ENCODE measurements at places on chromosomes 1 and 21.

- no peak for DNase-seq
These were observed 5.5 kb upstream of the LGALS8 start for GRCh38 chr1:236518322-236518721.

DNA sequence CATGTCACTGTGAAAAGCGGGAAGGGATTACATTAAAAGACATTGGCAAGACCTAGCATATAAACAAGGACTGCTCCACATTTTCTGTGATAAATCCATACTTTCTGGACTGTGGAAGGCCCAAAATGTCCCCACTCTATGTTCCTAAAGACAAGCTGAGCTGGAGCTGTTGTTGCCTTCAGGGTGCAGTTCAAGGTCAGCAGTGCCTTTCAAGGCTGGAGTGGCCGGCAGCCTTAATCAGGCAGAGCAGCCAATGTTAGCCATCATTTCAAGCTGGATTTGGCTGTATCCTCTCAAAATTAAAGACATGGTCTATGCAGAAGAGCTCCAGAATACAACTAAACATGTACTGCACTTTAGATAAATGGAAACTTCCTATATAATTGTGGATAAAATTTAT is 70.4 kb upstream of the ADAM30 start:
- no peak for DNase-seq

DNA sequence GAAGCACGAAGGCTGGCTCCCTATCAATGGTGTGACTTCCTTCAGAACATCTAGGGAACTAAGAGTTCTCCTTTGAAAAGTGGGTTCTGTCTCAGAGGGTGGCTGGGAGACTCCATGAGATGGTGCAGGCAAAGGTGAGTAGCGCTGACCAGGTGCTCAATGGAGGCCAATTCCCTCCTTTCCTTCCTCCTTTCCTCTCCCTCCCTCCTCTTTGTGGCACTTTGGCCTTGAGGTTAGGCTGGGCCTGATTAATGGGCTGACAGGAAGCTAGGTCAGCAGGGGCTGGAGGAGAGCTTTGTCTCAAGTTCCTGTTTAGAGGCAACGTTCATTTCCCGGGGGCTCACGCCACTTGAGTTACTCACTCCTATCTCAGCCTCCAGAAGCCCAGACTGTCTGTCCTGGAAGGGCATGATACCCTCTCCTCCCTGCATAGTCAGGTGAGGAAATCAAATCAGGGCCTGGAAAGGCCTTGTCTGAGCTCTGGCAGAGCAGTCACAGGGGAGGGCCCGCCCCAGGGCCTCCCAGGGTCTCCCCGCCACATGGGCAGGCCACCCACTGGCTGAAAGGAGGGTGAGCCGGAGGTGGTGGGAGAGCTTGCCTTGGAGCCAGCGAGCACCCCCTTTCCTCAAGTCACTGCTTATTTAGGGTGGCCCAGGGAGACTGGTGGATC is 58.4 kb upstream of the SSBP3 start:
- no peak for DNase-seq

DNA sequence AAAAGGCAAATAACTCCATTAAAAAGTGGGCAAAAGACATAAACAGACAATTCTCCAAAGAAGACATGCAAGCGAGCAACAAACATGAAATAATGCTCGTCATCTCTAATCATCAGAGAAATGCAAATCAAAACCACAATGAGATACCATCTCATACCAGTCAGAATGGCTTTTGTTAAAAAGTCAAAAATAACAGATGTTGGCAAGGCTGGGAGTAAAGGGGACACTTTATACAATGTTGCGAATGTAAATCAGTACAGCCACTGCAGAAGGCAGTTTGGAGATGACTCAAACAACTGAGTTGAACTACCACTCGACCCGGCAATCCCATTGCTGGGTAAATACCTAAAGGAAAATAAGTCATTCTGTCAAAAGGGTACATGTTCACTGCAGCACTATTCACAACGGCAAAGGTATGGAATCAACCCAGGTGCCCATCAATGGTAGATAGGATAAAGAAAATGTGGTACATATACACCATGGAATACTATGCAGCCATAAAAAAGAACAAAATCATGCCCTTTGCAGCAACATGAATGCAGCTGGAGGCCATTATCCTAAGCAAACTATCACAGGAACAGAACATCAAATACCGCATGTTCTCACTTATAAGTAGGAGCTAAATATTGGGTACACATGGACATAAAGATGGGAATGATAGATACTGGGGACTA is 25.9 kb downstream of the TSPAN2 start:
- no peak for DNase-seq

DNA sequence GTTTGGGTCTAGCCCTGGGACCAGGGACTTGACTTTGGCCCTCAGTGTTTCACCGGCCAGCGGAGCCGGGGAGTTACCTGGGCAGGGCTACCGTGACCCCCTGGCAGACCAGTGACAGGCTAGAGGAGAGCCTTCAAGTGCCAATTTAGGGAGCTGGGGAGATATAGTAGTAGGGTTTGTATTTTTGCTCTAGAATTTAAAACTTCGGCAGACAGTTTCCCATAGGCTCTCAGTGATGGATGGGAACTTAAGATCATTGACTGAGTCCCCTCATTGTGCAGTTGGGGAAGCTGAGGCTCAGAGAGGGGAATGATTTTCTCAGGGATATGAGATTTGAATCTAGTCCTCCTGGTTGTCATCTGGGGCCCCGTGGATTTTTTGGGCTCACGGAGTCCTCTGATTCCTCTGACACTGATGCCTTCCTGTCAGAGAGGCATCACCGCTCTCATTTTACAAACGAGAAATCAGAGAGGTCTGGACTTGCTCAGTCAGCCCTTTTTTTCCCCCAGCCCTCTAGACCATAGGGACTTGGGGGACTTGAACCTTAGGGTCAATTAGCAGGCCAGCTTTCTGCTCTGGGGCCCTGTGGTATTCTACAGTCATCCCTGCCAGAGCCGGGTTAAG is 58.3 kb upstream of the ACOT11 start:
- no peak for DNase-seq

DNA sequence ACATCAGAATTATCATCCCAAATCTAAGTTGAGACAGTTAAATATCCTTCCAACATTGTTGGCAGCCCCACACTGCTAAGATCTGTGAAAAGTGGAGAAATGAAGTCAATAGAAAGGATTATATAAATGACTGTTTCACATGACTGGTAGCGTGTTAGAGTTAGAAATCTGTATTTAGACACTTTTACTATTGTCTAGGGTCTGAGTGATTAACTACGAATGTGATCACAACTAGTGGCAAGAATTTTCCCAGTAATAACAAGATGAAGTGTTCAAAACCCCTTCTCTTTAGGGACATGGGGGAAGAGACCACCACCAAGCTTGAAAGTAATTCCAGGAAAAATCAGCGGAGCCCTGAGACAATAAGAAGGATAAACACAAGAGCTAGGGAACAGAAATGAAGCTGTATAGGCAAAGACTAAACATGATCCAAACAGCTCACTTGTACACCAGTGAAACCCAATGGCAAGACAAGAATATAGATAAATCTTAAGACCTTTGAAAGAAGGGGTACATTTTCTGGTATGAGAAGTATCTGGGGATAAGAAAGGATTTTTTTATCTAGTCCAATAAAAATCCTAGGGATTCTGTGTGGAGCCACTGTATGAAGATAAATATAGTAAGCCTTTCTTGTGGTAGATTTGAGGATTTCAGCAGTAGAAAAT is 646.6 kb upstream of the USP24 start:
- DNase-seq, result no peak

GRCh38 chr1:204859861-204860267 is 10.8 kb upstream of the NFASC start:
- no peak for DNase-seq

DNA sequence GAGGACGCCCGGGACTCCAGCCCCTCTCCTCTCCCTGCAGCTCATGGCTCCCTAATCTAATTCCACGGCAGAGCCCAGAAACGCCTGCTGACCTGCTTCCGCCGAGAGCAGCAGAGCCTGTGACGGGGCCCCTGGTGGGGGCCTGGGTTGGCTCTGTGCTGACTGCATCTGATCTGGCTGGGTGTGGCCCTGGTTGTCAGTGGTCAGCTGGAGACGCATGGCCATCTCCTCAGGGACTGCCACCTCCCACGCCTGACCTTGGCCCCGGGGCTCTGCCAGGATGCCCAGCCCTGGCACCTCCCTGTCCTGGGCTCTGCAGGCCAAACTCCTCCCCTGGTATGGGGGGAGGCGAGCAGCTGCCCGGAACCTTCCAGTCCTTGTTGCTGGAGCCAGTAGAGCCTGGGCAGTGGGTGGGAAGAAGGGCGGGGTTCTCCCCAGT is 1.1 kb upstream of the PLCH2 start:
- DNase-seq, result no peak

GRCh38 chr1:154502066-154502743 is at the start of the genes SHE and TDRD10:
Gene SHE (minus strand): TSS chr1:154502412. CDS start chr1:154502026, 386 bp downstream.
Gene TDRD10 (plus strand): TSS chr1:154502219. CDS start chr1:154506904, 4,685 bp downstream.
- no peak for DNase-seq

- no peak for DNase-seq
These were observed 19.3 kb upstream of the UMODL1 start for GRCh38 chr21:42051788-42052187.

DNA sequence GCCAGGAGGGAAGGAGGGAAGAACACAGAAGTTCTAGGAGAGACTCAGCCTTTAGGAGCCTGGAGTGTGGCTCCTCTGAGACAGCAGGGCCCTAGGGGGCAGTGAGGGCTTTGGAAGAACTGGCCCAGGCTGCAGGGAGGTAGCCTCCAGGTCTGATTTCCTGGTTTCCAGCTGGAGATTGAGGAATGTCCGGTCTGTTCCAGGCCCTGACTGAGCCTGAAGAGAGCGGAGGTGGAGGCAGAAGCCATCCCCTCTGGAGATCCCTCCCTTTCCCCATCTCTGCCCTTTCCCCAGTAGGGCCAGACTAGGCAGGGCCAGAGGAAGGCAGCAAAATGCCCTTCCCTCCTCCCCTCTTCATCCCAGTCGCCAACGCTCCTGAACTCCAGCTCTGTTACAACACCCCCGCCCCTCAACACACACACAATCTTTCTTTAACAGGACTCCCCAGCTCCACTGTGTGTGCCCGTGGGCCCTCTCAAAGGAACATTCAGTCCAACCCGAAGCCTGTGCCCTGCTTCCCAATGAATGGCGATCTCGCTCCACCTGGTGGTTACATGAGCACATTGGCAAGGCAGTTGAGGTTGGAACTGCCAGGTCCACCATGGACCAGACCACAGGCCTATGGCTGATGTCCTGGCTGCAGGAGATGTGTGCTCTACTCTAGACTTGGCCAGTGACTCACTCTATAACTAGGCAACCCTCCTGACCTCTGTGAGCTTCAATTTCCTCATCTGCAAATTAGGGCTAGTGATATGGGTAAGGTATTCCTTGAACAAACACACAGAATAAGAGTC is 32.0 kb downstream of the MAP7D1 start:
- peak; percentile 83 for DNase-seq

DNA sequence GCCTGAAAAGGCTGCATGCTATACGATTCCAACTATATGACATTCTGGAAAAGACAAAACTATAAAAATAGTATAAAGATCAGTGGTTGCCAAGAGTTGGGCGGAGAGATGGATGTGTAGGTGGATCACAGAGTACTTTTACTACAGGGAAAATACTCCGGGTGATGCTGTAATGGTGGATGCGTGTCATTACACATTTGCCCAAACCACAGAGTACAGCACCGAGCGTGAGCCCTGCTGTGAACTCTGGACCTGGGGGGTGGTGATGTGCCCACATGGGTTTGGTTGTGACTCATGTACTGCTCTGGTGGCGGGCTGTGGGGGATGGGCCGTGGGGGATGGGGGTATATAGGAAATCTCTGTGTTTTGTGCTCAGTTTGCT is 162.7 kb upstream of the COL6A1 start:
- DNase-seq, result peak; percentile 71

DNA sequence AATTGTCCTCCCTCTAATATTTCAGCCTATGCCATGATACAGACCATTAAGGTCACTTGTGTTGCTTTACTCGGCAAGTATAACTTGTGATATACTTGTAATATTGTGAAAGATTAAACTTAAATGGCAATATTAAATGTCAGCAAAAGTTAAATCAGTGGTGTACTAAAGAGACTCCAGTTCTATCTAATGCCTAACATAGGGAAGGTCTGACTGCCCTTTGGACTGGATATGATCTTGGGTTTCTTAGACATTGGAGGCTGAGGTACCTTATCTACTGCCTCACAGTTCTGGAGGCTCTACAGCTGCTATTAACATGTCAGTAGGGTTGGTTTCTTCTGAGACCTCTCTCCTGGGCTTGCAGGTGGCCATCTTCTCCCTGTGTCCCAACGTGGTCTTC is 89.9 kb downstream of the MT1HL1 start:
- no peak for DNase-seq

- DNase-seq, result no peak
These were observed 696 bp upstream of the GPATCH3 start for GRCh38 chr1:26900815-26901511.

DNA sequence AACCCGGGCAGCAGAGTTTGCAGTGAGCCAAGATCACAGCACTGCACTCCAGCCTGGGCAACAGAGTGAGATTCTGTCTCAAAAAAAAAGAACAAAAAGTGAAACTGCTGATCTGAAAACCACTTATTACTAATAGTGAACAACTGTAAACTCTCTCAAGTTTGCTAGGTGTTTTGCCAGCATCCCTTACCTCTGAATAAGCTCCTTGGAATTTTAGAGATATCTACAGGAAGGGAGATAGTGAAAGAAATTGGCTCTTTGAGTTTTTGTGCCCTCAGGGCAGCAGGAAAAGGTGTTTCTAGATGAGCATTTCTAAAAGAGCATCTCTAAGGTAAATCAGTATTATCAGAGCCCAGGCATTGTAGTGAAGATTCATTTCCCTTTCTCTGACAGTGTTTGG is 27.1 kb downstream of the PARK7 start:
- DNase-seq, result no peak

GRCh38 chr1:241591317-241591716 is 48.9 kb downstream of the CHML start:
- DNase-seq, result peak; percentile 22

GRCh38 chr1:62781841-62782543 is 1.9 kb upstream of the ATG4C start:
- no peak for DNase-seq

DNA sequence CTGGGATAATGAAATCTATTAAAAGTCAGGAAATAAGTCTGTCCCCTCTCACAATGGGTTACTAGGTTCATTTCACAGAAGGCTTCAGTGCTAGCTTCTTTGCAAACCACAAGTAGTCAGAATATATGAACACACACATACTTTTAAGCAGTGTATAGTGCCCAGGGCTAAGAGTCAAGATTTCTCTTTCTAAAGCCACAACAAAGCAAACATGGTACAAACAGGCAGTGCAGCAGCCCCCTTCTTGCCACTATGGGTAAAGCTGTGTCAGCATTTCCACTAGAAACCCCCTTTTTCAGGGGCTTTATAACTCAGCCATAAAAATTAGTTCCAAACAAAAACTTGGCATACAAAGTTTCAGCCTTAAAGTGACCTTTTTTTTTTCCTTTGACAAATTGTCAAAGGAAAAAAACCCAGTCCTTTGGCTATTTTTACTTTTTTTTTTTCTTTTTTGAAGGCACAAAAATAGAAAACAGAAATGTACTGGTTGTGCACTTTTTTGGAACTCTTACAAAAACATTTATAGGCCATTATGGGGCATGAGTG is 315.4 kb downstream of the LMO4 start:
- no peak for DNase-seq

DNA sequence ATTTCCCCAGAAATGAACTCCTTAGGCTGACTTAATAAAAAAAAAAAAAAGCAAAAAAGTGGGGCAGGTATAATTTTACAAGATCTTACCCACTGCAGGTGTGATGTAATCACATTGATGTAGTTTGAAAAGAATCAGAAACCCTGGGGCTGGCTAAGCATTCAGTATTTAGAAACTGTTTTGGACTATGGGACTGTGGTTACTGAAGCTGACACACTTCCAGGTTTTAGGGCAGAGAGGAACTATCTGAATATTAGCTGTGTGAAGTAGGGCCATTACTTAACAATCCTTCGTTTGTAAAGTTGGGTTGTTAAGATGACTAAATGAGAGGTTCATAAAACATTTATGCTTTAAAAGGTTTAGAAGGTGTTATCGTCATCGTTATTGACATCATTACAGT is 165.3 kb downstream of the FASLG start:
- no peak for DNase-seq
